HAP-1 (cell line): ENCODE measurements at places on chromosomes 11 and 22.

- no peak for DNase-seq
These were observed 159.3 kb downstream of the BRD1 start for GRCh38 chr22:49668402-49668801.

DNA sequence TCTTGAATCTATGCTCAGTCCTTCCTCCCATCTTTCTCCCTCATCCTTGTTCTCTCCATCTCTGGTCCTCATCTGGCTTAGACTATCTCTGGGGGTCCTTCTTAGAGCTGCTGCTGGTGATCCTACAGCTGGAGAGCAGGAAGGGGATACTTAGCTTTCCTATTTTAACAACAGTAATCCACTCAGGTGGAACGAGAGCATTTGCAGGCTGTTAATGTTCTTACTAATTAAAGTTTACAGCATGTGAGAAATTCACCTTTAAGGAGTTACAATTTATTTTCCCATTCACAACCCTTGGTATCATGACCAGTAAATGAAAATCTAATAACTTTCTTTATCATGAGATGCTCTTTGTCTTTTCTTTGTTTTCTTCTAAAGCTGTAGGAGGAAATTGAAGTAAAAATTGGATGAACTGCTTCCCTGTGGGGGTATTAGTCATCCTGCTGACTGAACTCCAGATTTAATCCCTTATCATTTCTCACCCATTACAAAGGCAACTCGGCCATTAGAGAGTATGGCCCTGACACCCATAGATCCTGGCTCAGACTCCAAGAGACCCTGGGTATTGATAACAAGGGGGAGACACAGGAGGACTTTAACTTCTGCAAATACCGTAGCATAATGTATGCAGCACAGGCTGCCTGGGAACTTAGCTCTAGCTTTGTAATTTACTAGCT is 37.6 kb upstream of the MTNR1B start:
- DNase-seq, result no peak

DNA sequence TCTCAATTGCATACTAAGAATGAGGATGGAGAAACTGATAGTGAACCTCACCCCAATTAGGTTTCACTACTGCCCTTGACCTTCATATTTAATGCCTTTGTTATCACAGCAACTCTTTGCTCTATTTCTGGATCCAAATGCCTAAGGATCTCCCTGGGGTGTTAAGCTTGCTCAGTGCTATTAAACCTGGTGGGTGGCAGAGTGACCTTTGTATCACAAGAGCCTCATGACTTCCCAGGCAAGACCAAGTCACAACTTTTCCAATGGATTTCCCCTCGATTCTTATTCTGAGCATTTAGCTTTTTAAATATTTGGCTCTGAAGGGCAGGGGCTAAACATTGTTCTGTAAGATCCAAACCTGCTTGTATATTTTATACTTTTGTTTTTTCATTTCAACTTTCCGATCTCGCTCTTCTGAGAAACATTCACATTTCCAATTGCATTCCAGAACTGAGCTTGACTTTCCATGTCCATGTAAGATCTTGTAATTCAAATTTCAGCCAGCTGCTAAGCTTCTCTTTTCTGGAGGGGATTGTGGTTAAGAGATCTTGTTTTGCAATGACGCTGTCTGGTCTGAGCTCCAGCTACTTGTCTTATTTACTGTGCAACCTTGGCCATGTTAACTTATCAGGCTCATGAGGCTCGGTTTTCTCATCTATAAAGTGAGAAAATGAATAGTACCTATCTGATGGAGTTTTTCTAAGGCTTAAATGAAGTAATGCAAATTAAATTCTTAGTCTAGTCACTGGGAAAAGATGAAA is 6.4 kb upstream of the EHF start:
- no peak for DNase-seq

DNA sequence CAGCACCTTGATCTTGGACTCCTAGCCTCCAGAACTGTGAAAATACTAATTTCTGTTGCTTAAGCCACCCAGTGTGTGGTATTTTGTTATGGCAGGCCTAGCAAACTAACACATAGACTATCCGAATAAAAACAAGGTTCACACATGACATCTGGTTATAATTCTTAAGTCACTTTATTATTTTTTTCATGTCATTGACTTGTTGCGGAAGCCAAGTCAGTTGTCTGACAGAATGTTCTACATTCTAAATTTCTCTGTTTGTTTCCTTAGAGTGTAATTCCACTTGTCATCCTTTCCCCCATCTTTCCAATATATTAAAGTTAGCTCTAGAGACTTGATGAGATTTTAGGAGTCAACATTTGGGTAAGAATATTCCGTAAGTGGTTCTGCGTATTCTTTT is 40.6 kb downstream of the RAB30 start:
- no peak for DNase-seq

DNA sequence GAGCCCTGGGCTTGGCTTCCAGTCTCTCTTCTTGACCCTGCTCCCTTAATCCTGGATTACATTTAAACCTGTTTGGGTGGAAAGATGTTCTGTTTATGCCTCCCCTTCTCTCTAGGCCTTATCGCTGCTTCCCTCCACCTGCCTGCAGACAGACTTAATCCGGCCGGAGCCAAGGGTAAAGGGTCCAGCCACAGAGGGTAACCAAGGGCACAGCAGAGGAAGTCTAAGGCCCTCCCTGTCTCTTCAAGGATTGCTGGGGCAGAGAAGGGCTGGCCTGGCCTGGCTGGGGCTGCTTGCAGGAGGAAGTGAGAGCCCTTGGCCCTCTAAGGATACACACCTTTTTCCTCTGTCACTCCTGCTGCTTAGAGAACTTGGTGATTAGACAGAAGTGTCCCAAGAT is 2.1 kb downstream of the GAL3ST3 start:
- DNase-seq, result no peak
